ENCODE measurements at places on chromosomes 2 and 18. TPM values are rescaled to one million over a fixed set of nuclear protein-coding genes. Genes with fewer than 3 reads are reported as not detected.

GRCh38 chr2:11573418-11574175, 39.8 kb downstream of the GREB1 start:
- no peak overlapping the region for H3K27ac ChIP-seq
- peak; percentile 14 for DNase-seq
- no peak overlapping the region for H3K4me3 ChIP-seq
- H3K27me3 ChIP-seq: peaks cover 4% of the 10 kb centered on the region
- no peaks in the 10 kb centered on the region for H3K36me3 ChIP-seq

The SULT1C2 gene
- 0.26 TPM for total RNA-seq

DNA sequence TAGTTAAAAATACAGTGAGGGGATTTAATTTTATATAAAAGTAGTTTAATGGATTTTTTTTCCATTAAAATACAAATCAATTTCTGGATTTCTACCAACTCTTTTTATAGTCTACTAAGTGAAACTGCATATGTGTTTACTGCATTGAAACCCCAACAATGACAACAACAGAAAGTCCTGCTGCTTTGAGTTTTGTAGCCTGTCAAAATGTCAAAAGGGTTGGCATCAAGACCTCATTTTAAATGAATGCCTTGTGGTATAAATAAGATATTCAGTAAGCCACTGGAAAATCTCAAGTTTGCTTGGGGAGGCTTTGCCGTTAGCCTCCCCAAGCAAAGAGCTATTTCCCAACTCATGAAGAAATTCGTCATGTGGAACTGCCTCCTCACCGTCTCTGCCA, 440.3 kb upstream of the HNMT start:
- no peak overlapping the region for H3K27ac ChIP-seq
- H3K27me3 ChIP-seq: no peaks in the 10 kb centered on the region
- no peaks in the 10 kb centered on the region for H3K36me3 ChIP-seq
- DNase-seq: no peak
- no peak overlapping the region for H3K4me3 ChIP-seq

DNA sequence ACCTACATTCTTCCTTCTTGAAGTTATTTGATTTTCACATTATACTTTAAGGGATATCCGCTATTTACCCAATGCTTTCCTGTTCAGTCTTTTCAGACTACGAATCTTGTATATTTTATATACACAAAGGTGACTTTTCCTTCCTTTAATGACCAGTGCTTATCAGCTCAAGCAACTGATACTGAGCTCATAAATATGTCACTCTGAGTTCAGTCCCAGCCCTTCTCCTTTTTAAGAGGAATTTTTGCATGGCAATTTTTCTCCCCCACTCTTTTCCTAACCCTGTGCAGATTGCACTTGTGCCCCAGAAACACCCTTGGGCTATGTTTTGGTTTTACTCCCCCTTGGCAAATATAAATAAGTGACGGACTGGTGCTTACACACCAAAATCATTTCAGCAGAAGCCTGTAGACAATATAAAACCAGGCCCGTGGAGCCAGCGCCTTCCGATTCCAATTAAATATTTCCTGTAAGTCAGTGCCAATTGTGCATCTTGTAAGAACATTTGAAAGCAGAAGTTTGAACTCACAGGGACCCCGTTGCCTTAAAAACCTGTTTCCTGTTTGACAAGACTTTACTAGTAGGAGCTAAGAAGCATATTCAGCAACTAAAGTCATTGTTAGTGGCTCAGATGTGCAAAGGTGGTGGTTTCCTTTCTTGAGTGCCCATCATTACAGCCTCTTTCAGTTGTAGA, 66.3 kb upstream of the GATA6 start:
- no peak for DNase-seq
- no peaks in the 10 kb centered on the region for H3K4me1 ChIP-seq
- H3K36me3 ChIP-seq: no peaks in the 10 kb centered on the region
- H3K27ac ChIP-seq: no peak overlapping the region
- no peaks in the 10 kb centered on the region for H3K27me3 ChIP-seq
- H3K4me3 ChIP-seq: no peak overlapping the region

DNA sequence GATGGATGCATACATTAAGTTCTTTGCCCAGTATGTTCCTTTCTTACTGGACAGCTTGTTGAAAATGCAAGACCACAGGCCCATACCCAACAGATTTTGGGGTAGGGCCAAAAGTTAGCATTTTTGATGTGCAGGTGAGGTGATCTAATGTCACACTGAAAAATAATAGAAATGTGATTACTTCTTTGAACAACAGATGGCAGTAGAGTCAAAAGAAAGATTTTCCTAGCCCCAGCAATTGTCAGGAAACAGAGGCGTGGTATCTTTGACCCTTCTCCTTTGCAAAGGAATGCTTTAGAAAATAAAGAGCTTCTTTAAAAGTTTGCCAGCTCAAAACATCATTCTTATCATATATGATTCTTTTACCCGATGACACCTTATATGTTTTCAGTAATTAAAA, 343.6 kb upstream of the SYT4 start:
- H3K27me3 ChIP-seq: no peaks in the 10 kb centered on the region
- DNase-seq: peak; percentile 16
- H3K4me3 ChIP-seq: no peak overlapping the region
- no peak overlapping the region for H3K27ac ChIP-seq
